ENCODE measurements at places on chromosomes 5 and 9.

GRCh38 chr9:96052686-96053085, 177.2 kb downstream of the ERCC6L2 start:
- DNase-seq: no peak

GRCh38 chr5:161030229-161030628, 178.2 kb upstream of the ATP10B start:
- no peak for DNase-seq

DNA sequence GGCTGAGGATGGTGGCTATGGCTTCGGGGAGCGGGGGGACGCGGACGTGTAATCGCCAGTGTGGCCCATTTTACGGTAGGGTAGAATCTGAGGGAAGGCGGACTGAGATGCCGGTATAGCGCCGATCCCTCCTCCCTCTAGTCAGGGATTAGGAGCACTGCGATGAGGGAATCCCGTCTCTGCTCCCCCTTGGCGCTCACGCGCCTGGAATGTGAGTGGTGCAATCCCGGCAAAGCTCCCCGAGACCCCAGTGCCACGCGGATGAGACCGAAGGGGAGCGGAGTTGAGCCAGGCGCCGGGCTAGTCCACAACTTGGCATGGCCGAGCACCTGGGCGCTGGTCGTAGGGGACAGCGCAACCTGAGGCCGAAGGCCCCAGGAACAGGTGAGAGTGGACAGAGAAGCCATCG, 2.2 kb downstream of the NPR3 start:
- DNase-seq: no peak

GRCh38 chr5:147508711-147509040, 1.2 kb downstream of the DPYSL3 start:
- no peak for DNase-seq

DNA sequence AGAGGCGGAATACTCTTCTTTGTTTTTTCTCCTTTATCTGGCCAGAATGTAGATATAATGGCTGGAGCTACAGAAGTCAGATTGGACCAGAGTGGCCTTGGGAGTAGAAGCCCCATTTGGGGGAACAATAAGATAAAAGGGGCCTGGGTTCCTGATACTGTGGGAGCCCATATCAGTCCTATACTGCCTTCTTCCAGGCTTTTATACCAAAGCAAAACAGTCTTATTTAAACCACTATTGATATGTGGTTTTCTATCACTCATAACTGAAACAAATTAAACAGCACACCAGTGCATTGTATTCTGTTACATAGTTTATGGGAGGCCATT, 14.3 kb downstream of the SPAAR start:
- DNase-seq: no peak

- DNase-seq: no peak
Measured at GRCh38 chr5:39373791-39374190, 9.5 kb upstream of the C9 start.

DNA sequence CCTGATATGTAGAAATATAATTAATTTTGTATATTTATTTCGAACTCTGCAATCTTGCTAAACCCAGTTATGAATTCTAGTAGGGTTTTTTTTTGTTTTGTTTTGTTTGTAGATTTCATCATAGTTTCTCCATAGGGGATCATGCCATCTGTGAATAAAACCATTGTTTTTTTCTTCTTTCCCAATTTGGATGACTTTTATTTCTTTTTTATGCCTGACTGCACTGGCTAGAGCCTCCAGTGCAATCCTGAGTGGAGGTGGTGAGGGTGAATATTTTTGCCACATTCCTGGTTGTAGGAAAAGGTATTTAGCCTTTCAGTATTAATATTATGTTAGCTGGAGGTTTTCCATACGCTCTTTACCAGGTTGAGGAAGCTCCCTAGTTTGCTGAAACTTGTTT, 70.0 kb upstream of the GFPT2 start:
- DNase-seq: no peak
